ENCODE measurements at places on chromosomes 2 and 18. TPM values are rescaled to one million over a fixed set of nuclear protein-coding genes. Genes with fewer than 3 reads are reported as not detected.

Gene DSEL
- 5.7 TPM for total RNA-seq

Gene MGAT4A
- not detected for total RNA-seq

GRCh38 chr2:31260870-31261269, 26.9 kb downstream of the EHD3 start:
- H3K4me1 ChIP-seq, result 0 out of 2 replicates have a peak, but pooled peaks cover 12% of the 10 kb centered on the region
- H3K36me3 ChIP-seq, result peaks cover 5% of the 10 kb centered on the region
- no peaks in the 10 kb centered on the region for H3K27me3 ChIP-seq
- no peak for DNase-seq

DNA sequence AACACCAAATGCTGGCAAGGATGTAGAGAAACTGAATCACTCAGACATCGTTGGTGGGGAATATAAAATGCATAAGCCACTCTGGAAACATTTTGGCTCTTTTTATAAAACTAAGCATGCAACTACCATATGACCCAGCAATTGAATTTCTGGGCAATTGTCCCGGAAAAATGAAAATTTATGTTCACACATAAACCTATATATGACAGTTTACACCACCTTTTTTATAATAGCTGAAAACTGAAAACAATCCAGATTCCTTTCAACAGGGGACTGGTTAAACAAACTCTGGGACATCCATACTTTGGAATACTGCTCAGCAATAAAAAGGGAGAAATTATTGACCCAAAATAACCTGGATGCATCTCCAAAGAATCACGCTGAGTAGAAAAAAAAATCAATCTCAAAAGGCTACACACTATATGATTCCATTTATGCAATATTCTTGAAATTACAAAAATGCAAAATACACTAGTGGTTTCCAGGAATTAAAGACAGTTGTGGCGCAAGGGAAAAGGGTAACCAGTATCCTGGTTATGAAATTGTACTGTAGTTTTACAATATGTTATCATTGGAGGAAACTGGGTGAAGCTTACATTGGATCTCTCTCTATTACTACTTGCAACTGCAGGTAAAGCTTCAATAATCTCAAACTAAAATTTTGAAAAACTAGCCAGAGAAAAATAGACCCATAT, 130.2 kb upstream of the PID1 start:
- no peak overlapping the region for H3K27ac ChIP-seq
- no peaks in the 10 kb centered on the region for H3K36me3 ChIP-seq
- H3K4me1 ChIP-seq, result no peaks in the 10 kb centered on the region
- no peak for DNase-seq
- H3K27me3 ChIP-seq, result no peaks in the 10 kb centered on the region

Gene FEV
- total RNA-seq, result not detected

Gene RAB6C
- total RNA-seq, result not detected

Gene FKBP7
- 70.7 TPM for total RNA-seq

GRCh38 chr2:180978903-180979748, 1.3 kb upstream of the UBE2E3 start:
- no peaks in the 10 kb centered on the region for H3K27me3 ChIP-seq
- H3K4me3 ChIP-seq, result peak overlapping the region; percentile 81
- peak overlapping the region; percentile 97 for H3K27ac ChIP-seq
- peaks cover 41% of the 10 kb centered on the region for H3K4me1 ChIP-seq
- peaks cover 31% of the 10 kb centered on the region for H3K36me3 ChIP-seq

DNA sequence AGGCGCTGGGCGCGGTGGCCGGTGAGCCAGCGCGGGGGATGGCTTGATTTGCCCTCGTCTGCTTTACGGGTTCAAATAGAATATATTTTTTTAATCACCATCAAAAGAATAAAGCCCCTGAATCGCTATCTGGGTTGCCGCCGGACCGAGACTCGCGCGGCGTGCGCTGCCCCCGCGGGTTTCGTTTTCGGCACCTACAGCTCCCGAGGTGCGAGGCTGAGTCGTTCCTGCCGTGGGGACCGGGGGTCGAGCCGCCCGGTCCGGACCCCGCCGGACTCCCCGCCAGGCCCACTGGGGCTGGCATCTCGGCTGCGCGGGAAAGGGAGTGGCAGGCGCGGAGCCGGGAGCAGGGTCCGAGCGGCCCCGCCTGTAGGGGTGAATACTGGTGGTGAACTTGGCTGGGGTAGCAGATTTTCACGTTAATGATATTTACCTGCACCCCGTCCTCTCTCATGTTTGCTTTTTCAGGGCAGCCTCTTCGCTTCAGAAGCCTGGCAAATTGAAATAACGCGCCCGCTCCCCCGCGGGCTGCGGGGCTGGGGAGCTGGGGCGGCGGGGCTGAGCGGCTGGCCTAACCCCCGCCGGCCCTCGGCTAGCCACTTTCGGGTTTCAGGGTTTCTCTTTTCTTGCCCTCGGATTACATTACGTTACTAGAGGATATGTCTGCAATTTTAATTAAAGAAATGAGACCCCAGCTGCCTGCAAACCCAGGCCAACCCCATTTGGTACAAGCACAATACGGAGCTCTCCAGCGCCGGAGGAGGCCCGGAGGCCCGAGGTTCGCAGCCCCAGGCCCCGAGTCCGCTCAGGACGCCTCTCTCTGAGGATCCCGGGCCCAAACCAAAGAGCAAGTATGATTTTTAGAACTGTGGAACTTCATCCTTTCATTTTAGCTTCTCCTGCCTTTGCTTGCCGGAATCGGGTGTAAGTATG, 1.7 kb upstream of the CELF4 start:
- peaks cover 29% of the 10 kb centered on the region for H3K27me3 ChIP-seq
- no peaks in the 10 kb centered on the region for H3K4me1 ChIP-seq
- H3K27ac ChIP-seq, result no peak overlapping the region
- no peaks in the 10 kb centered on the region for H3K36me3 ChIP-seq

DNA sequence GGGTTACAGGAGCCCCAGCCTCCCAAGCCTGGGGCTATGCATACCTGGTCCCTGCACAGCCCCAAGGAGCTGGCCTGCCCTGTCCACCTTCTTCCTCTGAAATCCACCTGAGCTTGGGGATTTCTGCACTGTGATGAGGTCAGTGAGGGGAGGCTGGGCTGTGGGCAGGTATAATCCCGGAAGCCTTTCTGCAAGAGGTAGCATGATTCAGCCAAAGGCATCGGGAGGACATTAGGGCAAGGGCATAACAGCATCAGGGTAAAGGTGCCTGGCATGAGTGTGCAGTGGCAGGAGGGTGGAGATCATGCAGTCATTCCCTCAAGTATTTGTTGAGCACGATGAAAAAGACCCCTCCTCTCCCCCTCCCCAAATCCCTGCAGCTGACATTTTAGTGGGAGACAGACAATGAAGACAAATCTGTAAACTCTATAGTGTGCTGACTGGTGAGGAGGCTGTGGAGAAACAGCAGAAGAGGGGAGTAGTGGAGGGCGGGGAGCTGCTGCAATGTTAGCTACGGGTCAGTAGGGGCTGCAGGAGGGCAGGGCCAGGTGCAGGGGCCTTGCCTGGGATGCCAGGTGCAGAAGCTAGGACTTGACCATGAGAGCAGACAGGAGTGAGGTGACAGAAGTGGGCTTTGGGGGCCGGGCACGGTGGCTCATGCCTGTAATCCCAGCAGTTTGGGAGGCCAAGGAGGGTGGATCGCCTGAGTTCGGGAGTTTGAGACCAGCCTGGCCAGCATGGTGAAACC, 18.7 kb downstream of the ZFP36L2 start:
- peaks cover 15% of the 10 kb centered on the region for H3K4me1 ChIP-seq
- H3K36me3 ChIP-seq, result no peaks in the 10 kb centered on the region
- no peaks in the 10 kb centered on the region for H3K27me3 ChIP-seq
- H3K4me3 ChIP-seq, result no peak overlapping the region
- H3K27ac ChIP-seq, result no peak overlapping the region

GRCh38 chr2:50318147-50318546, 713.8 kb downstream of the NRXN1 start:
- H3K4me1 ChIP-seq, result no peaks in the 10 kb centered on the region
- DNase-seq, result no peak
- 0 out of 2 replicates have a peak, but pooled peaks cover 3% of the 10 kb centered on the region for H3K27me3 ChIP-seq
- no peaks in the 10 kb centered on the region for H3K36me3 ChIP-seq
- H3K4me3 ChIP-seq, result no peak overlapping the region

- 0 out of 2 replicates have a peak, but pooled peaks cover 5% of the 10 kb centered on the region for H3K4me1 ChIP-seq
- no peak for DNase-seq
- no peak overlapping the region for H3K27ac ChIP-seq
- H3K27me3 ChIP-seq, result no peaks in the 10 kb centered on the region
- no peaks in the 10 kb centered on the region for H3K36me3 ChIP-seq
Measured at GRCh38 chr2:202335791-202336467, 40.2 kb upstream of the BMPR2 start.

DNA sequence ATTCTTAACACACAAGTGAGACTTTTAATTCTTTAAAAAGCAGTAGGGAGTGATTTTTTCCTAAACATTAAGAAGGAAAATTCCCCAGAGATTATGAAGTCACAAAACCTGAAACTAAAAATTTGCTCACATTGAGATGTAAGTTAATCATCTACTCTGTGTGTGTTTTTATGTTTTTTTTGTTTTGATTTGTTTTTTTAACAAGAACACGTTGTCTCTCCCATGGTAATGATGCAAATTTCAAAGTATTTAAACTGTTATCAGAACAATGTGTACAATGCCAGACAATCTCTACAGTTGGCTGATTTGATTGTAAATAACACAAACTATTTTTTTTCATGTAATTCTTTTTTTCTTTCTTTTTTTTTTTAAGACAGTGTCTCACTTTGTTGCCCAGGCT, 71.5 kb downstream of the COLEC12 start:
- H3K27me3 ChIP-seq, result no peaks in the 10 kb centered on the region
- peaks cover 39% of the 10 kb centered on the region for H3K4me1 ChIP-seq
- no peaks in the 10 kb centered on the region for H3K36me3 ChIP-seq
- peak overlapping the region; percentile 9 for H3K27ac ChIP-seq
- DNase-seq, result peak; percentile 21
- no peak overlapping the region for H3K4me3 ChIP-seq

DNA sequence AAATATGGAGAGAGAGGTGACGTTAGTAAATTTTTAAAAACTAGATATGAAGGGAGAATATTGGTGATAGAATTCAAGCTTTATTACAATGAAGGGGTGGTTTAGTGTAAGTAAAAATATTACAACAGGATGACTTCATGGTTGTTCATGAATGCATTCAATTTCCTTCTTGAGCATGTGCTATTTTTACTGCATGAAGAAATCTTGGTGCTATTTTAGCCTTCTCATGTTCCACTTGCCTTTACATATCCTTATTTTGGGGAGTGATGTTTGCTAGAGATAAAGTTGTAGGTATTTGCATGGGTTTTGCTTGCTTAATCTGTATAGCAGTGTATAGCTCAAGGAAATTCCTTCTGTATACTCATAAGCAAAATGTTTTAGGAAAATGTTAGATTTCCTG, 195.0 kb upstream of the MMADHC start:
- no peaks in the 10 kb centered on the region for H3K27me3 ChIP-seq
- no peak overlapping the region for H3K4me3 ChIP-seq
- H3K4me1 ChIP-seq, result no peaks in the 10 kb centered on the region
- DNase-seq, result no peak
- no peak overlapping the region for H3K27ac ChIP-seq

Gene OTX1
- 0.74 TPM for total RNA-seq

Gene SLC9A4
- not detected for total RNA-seq

DNA sequence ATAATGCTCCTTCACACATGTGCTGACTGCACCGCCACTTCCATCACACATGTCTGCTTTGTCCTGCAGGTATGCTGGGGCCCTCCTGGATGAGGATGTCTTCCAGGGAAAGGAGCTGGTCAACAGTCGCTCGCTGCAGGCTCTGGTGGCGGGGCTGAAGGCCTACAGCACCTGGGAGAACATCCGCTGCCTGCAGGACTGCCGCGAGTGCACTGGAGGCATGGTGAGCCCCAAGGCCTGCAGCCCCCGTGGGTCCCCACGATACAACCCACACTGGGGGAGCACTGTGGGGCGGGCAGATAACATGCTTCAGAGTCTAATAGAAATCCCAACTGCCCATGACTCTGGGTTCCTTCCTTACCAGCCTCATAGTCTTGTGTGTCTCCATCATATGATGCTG, 187.3 kb upstream of the BCL2L11 start:
- no peak for DNase-seq
- H3K27ac ChIP-seq, result no peak overlapping the region
- no peak overlapping the region for H3K4me3 ChIP-seq
- no peaks in the 10 kb centered on the region for H3K36me3 ChIP-seq
- no peaks in the 10 kb centered on the region for H3K27me3 ChIP-seq

DNA sequence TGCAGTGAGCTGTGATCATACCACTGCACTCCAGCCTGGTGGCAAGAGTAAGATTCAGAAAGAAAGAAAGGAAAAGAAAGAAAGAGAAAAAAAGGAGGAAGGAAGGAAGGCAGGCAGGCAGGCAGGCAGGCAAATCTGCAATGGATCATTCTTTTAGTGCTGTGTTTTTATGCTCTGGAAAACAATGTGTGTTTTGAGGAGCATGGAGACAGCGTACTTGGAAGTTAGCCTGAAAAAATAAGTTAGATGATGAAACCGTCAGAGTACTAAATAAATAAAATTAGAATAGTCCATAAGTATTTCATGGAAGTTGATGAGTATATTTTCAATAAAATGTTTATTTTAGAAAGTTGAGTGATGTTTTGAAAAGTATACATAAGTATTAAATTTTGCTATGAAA, 366.4 kb upstream of the CDH20 start:
- H3K36me3 ChIP-seq, result no peaks in the 10 kb centered on the region
- H3K27ac ChIP-seq, result no peak overlapping the region
- no peak overlapping the region for H3K4me3 ChIP-seq
- no peaks in the 10 kb centered on the region for H3K4me1 ChIP-seq
- no peaks in the 10 kb centered on the region for H3K27me3 ChIP-seq

Gene SLC19A3
- not detected for total RNA-seq

Gene DES
- not detected for total RNA-seq

Gene NPHP1
- total RNA-seq, result 0.25 TPM

DNA sequence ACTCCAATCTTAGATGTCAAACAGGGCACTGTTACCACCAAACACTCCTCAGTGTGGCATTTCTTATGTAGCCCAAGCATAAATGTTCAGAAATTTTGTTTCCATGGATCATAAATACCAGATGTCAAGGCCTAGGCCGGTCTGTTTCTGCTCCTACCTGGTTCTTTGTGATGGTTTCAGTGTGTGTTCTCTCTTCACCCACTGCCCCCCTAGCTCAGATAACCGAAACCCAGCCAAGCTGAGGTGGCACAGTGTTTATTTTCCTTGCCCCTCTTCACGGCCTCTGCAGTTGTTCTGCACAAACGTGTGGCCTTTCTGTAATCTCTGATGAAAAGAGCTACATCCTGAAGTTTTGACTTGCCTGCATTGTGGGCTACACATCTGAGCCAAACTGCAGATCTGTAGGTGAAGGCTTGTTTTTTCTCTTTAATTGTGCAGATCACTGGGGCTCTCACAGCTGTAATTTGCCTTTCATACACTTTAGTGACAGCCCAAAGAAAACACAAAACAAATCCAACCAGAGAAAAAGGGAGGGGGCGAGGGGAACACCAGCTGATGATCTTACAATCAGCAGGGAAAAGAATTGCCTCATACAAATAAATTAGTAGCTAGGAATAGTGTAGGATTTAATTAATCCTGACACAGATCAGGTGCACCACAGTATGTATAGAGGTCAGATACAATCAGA, 99.1 kb downstream of the NRP2 start:
- DNase-seq, result no peak
- H3K27me3 ChIP-seq, result no peaks in the 10 kb centered on the region
- no peaks in the 10 kb centered on the region for H3K4me1 ChIP-seq
- no peaks in the 10 kb centered on the region for H3K36me3 ChIP-seq

Gene EVA1A
- total RNA-seq, result 152 TPM

Gene DSG2
- 65.5 TPM for total RNA-seq

All from SJSA1 (cell line).